PC-9 (cell line): ENCODE measurements at places on chromosomes 1 and 21. TPM values are rescaled to one million over a fixed set of nuclear protein-coding genes. Genes with fewer than 3 reads are reported as not detected.

DNA sequence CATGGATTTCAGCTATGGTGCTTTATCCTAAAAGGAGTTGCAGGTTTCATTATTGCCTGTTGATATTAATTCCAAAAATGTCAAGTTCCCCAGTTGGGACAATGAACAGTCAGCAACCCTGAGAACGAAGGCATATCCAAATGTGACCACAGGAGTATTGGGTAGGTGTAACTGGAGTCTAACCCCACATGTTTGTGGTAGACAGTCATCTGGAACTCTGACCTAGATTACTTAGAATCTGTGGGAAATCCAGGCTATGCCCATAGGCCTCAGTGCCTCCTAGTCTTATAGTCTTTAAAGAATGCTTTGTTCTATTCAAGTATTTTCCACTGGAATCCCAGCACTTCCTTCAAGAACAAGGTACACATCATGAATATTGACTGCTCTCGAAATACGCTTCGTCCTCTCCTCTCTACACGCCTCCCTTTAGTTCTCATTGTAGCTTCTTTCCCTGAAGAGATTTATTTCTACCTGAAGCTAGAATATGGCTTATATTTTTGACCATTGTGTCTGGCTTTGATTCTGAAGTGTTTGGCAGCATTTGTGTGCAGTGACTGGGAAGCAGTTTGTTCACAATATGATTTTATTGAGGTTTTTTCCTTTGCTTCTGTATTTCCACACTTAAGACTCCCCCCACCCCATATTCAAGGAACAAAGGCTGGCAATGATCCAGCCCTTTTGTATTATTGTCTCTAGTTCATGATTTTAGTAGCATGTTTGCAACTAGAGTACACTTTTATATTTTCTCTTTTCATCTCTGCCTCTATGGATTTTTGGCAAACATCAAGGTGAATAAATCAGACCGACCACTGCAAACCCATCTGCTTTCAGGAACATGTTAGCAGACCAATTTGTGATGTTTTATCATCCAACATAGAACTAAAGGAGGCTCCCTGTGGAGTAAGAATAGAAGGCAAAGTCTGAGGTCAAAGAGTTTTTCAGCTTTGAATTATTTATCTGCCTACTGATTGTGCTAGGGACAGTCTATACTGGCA, 178.6 kb downstream of the GPR52 start:
- peak; percentile 37 for DNase-seq

GRCh38 chr1:199044191-199044590, 405.4 kb downstream of the PTPRC start:
- DNase-seq = no peak

- peak; percentile 67 for DNase-seq
Observed at GRCh38 chr1:210464519-210465039, 135.9 kb downstream of the HHAT start.

The STIL gene
- total RNA-seq = 35.8 and 37.0 TPM in 2 replicates

DNA sequence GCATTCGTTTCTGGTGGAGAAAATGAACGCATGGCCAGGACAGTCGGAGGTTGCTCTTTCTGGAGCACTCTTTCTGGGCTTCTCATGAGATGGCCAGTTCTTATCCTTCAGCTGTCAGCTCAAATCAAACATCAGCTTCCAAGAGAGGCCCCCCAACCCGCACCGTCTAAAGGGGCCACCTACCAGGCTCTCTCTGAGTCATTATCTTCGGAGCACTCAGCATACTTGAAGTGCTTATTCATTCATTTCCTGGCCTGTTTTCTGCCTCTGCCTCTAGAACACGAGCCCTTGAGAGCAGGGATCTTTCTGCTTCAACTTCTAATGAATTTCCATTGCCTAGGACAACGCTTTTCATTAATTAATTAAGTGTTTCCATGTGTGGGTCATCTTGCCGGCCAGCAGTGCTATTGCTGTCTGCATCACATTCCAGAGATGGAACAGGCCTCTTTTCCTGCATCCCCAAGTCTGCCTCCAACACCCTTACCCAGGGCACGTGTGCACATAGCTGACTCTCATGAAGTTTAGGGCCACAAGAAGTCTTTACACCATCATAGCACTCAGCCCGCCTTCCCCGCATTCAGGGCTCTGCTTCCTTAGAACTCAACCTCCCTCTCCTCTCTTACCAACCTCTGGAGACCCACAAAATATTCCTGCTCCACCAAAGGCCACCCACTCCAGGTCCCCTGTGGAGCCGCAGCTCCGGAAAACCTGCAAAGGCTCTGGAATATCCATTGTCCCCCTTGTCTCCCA, 52.1 kb upstream of the LAPTM5 start:
- no peak for DNase-seq

The LMOD1 gene
- 0.53 and 0.74 TPM in 2 replicates for total RNA-seq

DNA sequence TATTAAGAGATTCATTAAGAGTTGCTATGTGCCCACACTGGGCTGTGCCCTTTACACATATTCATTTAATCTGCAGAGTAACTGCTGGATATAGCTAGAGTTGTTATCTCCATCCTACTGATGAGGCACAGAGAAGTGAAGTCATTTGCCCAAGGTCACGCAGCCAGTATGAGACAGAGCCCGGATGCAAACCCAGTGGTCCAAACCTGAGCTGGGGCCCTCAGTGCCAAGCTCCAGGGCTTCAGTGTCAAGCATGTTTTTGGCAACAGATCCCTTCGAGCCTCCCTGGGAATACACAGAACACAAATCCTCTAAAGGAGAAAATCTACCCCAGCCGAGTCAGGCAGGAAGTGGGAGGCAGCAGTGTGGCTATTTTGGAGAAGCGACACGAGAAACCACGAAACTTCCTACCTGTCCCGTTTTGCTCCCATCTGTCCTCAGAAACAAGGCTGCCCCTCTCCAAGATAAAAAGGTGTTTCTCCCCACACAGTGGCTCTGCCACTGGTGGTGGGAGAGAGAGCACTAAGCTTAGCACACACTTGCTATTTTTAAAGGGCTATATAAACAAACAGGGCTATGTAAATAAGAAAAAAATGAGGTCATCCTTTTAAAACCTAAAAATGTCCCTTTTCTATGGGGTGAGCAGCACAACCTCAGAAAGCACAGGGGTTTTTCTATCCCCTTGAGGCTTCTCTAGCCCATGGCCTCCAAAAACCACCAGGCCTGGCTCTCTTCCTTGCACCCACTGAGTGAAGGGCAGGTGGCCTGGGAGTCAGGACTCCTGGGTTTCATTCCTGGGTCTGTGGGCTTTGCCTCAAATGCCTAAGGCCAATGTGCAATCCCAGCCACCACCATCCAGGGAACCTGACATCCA, 138.6 kb upstream of the EDN2 start:
- no peak for DNase-seq

DNA sequence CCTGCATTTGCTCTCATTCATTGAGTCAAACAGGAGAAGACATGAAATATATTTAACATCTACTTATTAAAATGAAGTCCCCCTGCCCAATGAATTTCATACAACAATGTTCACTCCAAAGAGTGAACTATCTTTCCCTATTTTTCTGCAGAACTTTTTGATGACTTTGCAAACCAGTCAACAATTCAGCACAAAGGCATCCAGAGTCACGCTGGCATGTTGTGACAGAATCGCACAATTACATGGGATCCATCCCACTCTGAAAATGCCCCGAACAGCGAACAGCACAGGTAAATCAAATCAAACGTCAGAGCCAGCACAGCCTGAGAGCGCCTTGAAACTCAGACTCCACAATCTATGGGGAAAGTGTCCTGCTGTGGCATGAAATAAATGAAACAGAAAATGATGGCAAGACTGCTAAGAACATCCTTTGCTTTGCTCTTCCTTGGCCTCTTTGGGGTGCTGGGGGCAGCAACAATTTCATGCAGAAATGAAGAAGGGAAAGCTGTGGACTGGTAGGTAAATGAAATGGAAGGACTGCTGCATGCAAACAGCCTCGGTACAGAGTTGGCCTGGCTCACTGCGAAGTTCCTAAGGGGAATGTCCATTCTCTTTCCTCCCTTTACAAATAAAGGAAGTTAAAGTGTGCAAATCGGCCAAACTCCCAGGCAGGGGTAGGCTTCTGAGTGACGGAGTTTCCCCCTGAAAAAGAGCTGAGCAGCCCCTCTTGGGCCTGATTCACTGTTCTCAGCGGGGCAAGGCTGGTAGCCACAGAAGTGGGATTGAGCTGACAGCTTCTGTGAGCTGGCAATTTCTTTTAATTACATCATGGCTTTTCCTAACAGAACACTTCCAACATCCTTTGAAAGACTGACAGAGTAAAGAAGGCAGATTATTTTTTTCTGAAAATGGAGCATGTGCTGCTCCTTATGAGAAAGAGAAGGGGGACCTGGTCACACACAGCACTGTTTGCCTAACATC, at the start of gene DNASE2B:
Gene DNASE2B (plus strand): TSS at position 310 of the 981 bp plus-strand sequence. CDS start 81 bp downstream, at position 391.
- DNase-seq = no peak
